Activated CD4-positive, CD25-positive, alpha-beta regulatory T cell treated with anti-CD3 and anti-CD28 coated beads, Interleukin-2, amount 50 U/mL, for 16 hours (primary cell): ENCODE measurements at places on chromosomes 2 and 18.

- no peak for DNase-seq
Observed at GRCh38 chr18:33741760-33742159, 163.7 kb downstream of the ASXL3 start.

- DNase-seq, result no peak
Observed at GRCh38 chr18:72539901-72540300, 4.2 kb downstream of the CBLN2 start.

- DNase-seq, result no peak
Observed at GRCh38 chr2:145228506-145228905, 708.6 kb upstream of the ZEB2 start.

DNA sequence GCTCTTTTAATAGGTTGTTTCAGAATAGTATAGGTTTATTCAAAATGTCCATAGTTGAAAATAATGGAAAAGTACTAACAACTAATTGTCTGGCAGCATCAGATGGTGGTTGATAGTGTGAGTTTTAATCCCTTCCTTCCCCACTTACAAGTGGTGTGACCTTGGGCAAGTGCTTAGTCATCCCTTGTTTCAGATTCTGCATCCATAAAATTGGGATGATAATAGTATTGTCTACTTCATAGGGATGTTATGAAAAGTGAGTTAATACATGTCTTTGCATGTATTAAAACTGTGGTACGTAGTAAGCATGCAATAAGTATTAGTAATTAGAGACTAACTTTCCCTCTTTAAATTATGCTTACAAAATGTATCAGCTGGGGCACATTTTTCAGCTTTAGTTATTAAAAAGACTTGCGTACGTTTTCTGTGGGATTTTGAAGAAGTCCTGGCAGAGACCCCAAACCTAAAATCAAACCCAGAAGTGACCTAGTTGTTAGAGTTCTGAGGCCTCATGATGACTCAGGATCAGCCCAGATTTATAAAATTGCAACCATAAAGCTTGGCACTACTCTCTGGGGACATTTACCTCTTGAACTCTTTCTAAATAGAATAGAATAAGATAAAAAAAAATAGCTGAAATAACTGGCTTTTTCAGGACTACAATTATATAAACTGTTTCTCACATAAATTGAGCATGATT, 8.6 kb downstream of the ITGA4 start:
- DNase-seq, result no peak

DNA sequence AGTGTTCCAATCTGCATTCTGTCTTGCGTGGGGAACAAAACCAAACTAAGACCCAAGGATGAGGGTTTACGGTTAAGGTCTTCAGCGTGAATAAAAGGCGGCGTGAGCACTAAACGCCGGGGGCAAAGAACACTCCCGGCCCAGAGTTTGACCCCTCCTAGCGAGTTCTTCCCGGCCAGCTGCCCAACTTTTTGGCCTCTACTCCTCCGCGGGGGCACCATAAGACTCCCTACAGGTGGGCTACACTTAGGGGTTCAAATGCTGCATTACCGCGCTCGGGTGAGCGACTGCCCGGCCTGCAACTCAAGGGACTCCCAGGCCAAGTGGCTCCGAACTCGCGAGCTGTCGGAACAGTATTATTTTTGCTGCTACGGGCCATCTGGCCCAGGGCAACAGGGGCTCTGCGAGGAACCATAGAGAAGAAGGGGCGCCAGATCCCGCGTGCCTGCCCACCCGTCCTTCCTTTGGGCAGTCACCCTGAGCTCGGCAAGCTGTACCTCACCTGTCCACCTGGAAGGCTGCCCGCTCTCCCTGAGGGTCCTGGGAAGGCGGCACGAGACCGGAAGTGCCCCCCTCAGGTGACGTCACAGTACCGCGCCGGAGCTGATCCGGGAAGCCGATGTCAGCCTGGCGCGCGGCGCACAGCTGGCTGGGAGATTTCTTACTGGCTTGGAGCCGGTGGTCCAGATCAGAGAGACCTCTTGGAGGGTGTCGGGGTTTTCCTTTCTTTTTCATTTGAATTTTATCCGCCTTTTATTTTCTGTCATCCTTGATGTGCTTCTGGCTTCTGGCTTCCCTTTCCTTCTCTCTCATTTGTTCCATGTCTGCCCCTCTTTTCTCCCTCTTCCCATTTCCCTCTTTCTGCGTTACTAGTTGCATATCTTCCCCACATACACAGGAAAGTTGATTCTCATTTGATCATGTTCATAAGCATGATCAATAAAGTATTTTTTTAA, at the start of gene LDAH:
LDAH (minus strand) TSS at position 567 of the 956 bp plus-strand sequence. CDS start 21,638 bp downstream, outside the sequence.
- peak; percentile 68 for DNase-seq

DNA sequence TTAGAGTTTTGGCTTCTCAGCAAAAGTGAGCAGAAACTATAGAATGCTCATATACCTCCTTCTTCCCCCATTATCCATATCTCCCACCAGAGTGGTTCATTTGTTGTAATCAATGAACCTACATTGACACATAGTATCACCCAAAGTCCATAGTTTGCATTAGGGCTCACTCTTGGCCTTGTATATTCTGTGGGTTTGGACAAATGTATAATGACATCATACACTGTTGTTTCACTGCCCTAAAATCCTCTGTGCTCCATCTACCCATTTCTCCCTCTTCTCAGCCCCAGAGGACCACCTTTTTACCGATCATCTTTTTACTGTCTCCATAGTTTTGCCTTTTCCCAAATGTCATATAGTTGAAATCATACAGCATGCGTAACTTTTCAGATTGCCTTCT, 24.1 kb downstream of the ZFP36L2 start:
- no peak for DNase-seq

GRCh38 chr2:176457481-176457880, 188.2 kb downstream of the MTX2 start:
- DNase-seq, result no peak
